ENCODE measurements at places on chromosomes 2 and 18.
A peak's percentile ranks its signal among the peaks of the same experiment; 100 is the strongest.

- no peak for DNase-seq
Observed at GRCh38 chr18:31070206-31070605, 27.7 kb upstream of the DSC3 start.

- DNase-seq, result no peak
Observed at GRCh38 chr2:109213646-109214433, 84.8 kb downstream of the SH3RF3 start.

- DNase-seq, result no peak
Observed at GRCh38 chr2:100853909-100854810, 34.2 kb downstream of the NPAS2 start.

DNA sequence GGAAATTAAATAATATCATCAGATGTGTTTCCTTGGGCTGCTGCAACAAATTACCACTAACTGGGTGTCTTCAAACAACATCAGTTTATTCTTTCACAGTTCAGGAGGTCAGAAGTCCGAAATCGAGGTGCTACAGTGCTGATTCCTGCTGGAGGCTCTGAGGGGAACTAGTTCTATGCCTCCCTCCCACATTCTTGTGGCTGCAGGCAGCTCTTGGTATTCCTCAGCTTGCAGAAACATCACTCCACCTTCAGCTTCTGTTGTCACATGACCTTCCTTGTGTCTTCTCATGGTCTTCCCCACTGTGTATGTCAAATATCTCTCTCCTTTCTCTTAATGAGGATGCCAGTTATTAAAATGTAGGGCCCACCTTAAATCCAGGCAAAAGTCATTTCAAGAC is 29.3 kb upstream of the DCC start:
- no peak for DNase-seq

GRCh38 chr2:18047896-18048657 is 169.6 kb downstream of the KCNS3 start:
- peak; percentile 54 for DNase-seq

DNA sequence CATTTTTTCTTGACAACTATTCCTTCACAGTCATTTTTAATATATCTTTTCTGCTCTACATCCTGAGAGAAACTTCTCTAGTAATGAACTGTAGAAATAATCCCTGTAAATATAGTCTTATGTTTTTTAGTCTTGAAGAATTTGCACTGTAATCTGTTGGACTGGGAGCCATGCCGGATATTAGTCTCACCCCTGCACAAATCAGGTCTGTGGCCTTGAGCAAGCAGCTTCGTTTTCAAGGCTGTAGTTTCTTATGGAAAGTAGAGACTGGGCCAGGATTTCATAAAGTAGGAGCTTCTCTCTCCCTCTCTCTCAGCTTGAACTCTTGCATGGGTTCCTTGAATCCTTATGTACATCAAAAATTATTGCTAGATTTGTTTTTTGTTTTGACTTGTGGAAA is 8.7 kb downstream of the FARP2 start:
- DNase-seq, result no peak

- DNase-seq, result peak; percentile 49
Observed at GRCh38 chr2:63692002-63692606, 103.3 kb downstream of the MDH1 start.

DNA sequence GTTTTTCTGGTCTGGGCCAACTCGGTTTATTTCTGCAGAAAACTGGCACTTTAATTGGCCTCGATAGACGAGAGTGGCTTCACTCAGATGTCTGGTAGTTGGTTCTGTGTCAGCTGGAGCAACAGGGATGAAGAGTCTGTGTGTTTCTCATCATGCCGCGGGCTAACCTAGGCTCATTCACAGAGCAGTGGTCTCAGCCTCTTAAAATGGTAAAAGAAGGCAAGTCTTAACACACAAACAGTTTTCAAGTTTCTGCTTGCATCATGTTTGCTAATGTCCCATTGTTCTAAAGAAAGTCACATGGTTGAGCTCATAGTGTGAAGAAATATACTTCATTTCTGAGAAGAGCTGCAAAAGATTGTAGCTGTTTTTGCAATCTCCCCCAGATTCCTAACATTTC is 37.5 kb upstream of the ANXA4 start:
- no peak for DNase-seq

GRCh38 chr2:9640403-9641104 is 9.8 kb upstream of the YWHAQ start:
- no peak for DNase-seq

DNA sequence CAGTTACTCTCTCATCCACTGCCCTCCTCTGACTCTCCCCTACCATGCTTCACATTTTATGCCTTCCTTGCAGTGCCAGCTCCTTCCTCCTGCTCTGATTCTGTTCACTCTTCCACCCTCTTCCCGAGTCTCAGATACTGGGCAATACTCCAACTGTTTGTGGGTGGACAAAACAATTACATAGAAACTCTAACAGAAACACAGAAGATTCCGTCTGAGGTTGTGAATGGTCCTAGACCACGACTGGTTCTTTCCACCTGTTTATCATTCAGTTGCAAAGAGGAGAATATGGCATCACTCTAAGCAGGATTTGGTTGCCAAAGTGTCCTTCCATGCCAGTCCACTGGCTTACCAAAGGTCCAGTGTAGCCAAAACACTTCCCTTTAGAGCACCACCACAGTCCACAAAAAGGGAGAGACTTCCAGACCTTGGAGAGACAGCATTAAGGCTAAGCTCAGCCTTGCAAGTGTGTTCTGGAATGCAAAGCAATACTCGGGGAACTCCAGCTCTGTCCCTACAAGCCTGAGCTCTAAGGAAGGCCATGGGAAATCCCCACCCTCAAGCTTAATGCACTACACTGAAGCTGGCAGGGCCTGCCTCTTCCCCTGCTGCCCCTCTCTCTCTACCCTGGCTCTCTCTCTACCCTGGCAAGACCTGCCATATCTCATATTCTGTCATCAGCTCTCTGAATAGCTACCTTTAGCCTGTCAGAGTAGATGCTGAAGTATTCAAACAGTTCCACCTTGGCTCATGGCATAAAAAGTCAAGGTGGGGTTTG is 33.6 kb upstream of the RND3 start:
- DNase-seq, result no peak

- no peak for DNase-seq
Observed at GRCh38 chr2:70984576-70985282, 6.3 kb downstream of the ANKRD53 start.

DNA sequence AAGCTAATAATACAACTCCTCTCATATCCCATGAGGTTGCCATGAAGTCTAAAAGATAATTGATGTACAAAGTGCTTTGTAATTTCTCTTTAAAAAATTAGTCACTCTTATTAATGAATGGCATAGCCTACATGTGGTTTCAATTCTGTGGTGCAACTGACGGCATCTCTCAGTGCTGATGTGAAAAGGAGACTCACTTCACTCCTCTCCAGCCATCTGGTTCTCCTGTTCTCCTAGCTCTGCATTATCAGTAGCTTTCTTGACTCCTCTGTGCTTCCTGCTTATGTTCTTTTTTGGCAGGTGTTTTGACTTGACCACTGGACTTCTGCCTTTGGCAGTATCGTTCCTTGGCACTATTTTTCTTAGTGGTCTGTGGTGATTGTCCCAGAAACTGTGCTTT is 134.9 kb upstream of the ZFP36L2 start:
- DNase-seq, result no peak

- DNase-seq, result no peak
Observed at GRCh38 chr2:208013285-208014178, 11.8 kb downstream of the PLEKHM3 start.

- no peak for DNase-seq
Observed at GRCh38 chr2:191015831-191016230, 1.9 kb upstream of the STAT1 start.

DNA sequence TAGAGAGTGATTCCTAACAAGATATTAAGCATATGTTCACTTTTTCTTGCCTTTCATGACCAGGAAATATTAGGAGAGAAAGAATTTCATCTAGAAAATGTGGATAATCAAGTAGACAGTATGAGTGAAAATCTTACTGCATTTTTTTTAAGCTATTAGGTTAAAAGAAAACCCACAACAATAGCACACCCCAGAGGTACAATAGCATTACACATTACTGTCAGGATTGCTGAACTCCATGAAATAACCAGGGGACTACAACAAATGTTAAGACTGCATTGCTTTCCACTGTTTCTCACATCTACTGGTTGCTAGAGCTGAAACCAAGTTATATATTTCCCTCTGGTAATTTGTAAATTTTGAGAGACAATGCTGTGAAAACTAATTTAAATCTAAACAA is 33.7 kb downstream of the KLF7 start:
- DNase-seq, result no peak

DNA sequence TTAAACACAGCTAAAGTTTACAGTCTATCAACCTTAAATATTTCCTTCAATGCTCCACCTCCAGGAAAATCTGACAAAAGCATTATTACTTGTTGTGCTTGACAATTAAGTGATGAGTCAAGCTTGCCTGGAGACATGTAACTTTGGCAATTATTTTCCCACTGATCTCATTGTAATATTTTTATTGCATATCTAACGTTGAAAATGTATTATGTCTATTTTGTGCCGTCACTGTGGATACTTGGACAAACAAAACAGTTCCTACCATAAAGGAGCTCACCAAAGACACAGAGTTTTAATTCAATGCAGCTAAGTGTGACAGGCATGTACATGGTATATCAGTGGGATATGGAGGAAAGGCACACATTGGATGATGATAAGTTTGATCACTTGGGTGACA is 24.7 kb downstream of the RNF103 start:
- DNase-seq, result no peak

GRCh38 chr2:74383254-74383653 is 3.1 kb upstream of the DCTN1 start:
- DNase-seq, result peak; percentile 47

DNA sequence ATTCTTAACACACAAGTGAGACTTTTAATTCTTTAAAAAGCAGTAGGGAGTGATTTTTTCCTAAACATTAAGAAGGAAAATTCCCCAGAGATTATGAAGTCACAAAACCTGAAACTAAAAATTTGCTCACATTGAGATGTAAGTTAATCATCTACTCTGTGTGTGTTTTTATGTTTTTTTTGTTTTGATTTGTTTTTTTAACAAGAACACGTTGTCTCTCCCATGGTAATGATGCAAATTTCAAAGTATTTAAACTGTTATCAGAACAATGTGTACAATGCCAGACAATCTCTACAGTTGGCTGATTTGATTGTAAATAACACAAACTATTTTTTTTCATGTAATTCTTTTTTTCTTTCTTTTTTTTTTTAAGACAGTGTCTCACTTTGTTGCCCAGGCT is 71.5 kb downstream of the COLEC12 start:
- no peak for DNase-seq

- DNase-seq, result no peak
Observed at GRCh38 chr2:21650569-21650968, 526.8 kb downstream of the TDRD15 start.

DNA sequence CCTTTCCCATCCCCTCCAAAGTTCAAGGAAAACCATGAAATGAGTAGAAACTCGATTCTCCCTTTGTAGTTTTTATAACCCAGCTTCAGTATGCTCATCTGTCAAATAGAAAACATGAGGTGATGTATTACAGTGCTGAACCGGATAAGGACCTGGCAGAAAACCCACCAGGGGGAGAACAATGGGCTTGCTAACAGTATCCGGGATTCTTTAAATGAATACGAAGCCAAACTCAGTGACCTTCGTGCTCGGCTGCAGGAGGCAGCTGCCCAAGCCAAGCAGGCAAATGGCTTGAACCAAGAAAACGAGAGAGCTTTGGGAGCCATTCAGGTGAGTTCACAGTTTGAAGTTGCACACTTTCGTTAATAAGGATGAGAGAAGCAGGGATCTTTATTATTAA is 113.6 kb upstream of the TTC39C start:
- DNase-seq, result no peak

GRCh38 chr2:139684286-139684860 is 904.2 kb upstream of the NXPH2 start:
- DNase-seq, result no peak

DNA sequence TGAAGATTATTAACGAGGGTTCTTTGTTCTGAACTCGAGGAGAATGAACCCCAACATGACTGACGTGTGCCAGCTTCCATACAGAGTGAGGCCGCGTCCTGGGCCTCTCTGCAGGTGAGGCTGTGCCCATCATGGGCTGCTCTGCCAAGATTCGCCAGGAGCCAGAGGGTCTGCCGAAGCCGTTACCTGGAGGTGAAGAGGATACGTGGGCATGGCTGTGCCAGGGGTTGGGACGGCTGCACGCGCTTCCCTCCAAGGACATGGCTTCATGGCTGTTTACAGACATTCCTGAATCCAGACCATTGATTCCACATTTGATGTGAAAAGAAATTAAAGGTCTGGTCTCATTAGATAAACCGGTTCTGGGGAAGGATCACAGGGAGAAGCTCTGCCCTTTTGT is 211.4 kb upstream of the SALL3 start:
- no peak for DNase-seq

- peak; percentile 44 for DNase-seq
Observed at GRCh38 chr18:54734059-54734458, 94.2 kb upstream of the RAB27B start.

- DNase-seq, result no peak
Observed at GRCh38 chr18:48193521-48194492, 215.4 kb downstream of the ZBTB7C start.

DNA sequence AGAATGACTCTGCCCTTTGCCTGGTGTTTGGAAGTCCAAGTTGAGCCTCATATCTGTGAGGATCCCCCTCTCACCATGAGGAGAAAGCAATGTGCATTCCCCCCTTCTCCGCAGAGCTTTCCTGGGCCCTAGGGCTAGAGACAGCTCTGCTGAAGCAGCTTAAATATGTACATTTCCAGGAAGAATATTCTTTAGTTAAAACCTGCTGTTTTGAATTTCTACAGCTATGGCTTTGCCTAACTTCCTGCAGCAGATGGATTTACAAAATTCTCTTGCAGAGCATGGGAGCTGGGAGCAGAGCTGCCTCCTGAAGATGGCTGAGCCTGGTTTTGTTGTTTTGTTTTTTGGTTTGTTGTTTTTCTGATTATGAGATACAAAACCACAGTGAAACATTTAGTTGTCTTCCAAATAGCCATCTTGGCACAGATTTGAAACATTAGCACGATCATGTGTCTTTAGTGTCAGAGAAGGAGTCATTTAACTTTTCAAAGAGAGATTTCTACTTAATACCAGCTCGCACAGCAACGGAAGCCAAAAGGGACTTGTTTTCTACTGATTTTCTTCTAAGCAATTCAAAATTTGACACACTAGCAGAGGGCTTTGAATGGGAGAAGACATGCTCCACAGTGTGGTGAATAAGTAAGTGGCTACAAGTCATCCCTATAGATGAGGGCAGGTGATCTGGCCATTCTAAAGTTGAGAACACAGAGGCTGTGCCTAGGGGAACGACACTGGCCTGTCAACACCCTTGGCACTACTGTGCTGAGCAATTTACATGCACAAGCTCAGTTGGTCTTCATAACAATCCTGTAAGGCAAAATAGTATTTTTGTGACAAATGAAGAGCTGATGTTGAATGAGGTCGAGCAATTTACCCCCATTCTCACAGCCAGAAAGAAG is 222.6 kb downstream of the MREG start:
- no peak for DNase-seq

DNA sequence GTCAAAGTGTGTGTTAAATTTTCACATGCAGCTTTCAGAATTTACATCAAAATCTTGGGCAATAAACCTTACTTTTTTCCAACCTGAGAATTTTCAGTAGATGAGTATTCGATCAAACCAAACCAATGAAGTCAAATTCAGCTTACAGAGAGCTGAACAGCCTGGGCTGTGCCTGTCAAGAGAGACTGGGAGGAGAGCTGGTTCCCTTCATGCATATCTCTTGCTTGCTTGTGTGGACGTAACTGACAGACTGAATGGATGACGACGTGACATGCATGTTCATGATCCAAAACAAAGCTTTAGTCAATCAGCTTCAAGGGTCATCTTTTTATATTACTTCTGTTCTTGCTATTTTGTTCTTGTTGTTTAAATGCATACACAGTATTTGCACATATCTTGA is 145.2 kb downstream of the GALNT3 start:
- no peak for DNase-seq

GRCh38 chr2:187369471-187369870 is 78.6 kb downstream of the CALCRL start:
- DNase-seq, result no peak

Measured in AG09319 (cell line).